ENCODE measurements at places on chromosomes 16 and 17. TPM values are rescaled to one million over a fixed set of nuclear protein-coding genes. Genes with fewer than 3 reads are reported as not detected.

IGSF6 gene
- not detected for total RNA-seq

KRTAP1-5 gene
- not detected for total RNA-seq

DNA sequence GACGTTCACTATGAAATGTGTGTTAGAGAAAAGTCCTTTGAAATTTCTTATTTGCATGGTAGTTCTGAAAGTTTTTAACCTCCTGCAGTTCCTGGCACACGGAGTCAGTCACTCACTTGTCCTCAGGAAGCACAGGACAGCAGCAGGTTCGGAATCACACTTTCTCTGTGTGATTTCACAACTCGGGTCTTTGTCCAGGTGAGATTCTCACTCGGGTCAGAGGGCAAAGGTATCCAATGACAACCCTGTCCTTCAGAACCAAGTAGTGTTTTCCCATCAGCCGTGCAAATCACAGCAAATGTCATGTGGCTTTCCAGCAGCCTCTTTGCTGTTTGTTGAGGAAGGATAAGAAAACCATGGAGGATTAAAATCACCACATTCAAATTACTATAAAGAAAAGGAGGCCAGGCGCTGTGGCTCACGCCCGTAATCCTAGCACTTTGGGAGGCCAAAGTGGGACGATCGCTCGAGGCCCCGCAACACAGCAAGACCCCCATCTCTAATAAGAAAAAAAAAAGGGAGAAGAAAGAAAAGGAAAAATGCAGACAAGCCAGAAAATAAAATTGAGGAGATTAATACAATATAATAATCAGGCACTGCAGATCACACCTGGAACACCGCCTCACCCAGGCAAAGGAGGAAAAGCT lies 22.0 kb downstream of the ADCY9 start:
- H3K27ac ChIP-seq, result no peak overlapping the region
- DNase-seq, result no peak
- no peaks in the 10 kb centered on the region for H3K36me3 ChIP-seq
- peaks cover 2% of the 10 kb centered on the region for H3K4me1 ChIP-seq

GRCh38 chr17:51000835-51001638 lies 119.6 kb downstream of the SPAG9 start:
- H3K36me3 ChIP-seq, result peaks cover 40% of the 10 kb centered on the region
- H3K27me3 ChIP-seq, result no peaks in the 10 kb centered on the region
- no peak overlapping the region for H3K4me3 ChIP-seq

- peaks cover 23% of the 10 kb centered on the region for H3K36me3 ChIP-seq
- no peak overlapping the region for H3K27ac ChIP-seq
- H3K27me3 ChIP-seq, result no peaks in the 10 kb centered on the region
- no peak for DNase-seq
- H3K4me3 ChIP-seq, result no peak overlapping the region
These were observed 36.2 kb downstream of the ZNF750 start for GRCh38 chr17:82803606-82804005.

GRCh38 chr16:31221357-31222160 lies 4.6 kb upstream of the PYDC1 start:
- no peak for DNase-seq
- no peak overlapping the region for H3K27ac ChIP-seq
- no peaks in the 10 kb centered on the region for H3K36me3 ChIP-seq
- peaks cover 34% of the 10 kb centered on the region for H3K27me3 ChIP-seq

DNA sequence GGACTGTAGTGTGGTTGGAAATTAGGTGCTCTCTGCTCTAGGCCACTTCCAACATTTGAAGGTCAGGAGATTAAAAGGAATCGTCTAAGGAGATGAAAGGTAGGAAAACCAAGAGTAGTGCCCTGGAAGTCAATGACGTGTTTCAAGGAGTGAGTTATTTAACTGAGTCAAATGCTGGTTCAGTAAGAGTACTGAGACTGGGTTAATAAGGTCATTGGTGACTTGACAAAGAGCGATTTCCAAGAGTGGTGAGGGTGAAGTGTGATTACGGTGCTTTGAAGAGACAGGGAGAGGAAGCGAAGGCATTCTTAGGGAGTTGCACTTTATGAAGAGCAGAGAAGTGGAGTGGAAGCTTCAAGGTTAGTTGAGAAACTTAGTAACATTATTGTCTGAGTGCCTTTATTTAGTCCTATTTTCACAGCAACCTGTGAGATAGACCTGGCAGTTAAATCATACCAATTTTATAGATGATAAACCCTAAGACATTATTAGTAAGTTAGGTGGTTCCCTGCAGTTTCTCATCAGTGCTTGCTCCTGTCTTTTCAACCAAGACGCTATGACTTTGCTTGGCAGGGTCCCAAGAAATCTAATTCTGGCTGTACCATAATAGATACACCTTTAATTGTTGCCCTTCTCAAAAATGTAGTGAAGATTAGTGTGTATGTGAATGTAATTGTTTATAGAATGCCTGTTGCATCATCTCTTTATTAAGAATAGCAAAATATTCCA lies 5.9 kb downstream of the ZNF207 start:
- peaks cover 32% of the 10 kb centered on the region for H3K4me1 ChIP-seq
- no peak for DNase-seq
- peak overlapping the region; percentile 26 for H3K4me3 ChIP-seq
- peak overlapping the region; percentile 21 for H3K27ac ChIP-seq
- peaks cover 69% of the 10 kb centered on the region for H3K36me3 ChIP-seq
